Cardiac septum (tissue), 1 donor: ENCODE measurements at places on chromosomes 2 and 18. TPM values are rescaled to one million over a fixed set of nuclear protein-coding genes. Genes with fewer than 3 reads are reported as not detected.

Gene HOXD8
- total RNA-seq = 1.1 TPM

GRCh38 chr2:165796129-165796528 is 2.1 kb upstream of the GALNT3 start:
- no peak for DNase-seq

- DNase-seq = no peak
Measured at GRCh38 chr2:111167863-111168162, 47.1 kb downstream of the BCL2L11 start.

GRCh38 chr2:203401-203800 is 60.4 kb downstream of the SH3YL1 start:
- no peak for DNase-seq

GRCh38 chr2:155215037-155215707 is 516.7 kb downstream of the KCNJ3 start:
- no peak for DNase-seq
